ENCODE measurements at places on chromosomes 13 and 19.

GRCh38 chr13:35771898-35772297 lies 295.4 kb upstream of the MAB21L1 start:
- DNase-seq = no peak

GRCh38 chr19:3309724-3310123 lies 56.7 kb upstream of the NFIC start:
- no peak for DNase-seq

DNA sequence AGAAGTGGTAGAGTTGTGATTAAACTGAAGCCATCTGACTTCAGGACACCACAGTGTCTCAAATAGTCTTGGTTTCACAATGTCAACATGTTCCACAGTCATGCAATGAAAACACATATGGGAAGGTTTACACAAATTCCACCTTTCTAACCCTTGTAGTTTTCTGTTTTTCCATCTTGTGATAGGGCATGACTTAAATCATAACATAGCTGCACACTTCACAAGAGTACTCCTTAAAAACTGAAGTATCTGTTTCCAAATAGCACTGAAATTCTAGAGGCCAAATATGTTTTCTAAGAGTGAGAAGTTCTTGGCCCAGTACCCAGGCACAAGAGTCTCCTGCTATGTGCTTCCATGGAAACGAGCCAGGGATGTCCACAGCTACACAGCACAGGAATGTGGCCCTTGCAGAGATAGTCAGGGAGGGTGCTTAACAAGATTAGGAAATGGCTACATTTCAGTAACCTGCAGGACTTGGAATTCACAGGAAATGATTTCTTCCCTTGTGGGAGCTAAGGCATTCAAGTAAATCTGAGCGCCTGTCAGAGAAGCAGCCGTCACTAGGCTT lies 269.1 kb downstream of the NDFIP2 start:
- no peak for DNase-seq

- no peak for DNase-seq
Measured at GRCh38 chr19:42569193-42569592, 25.5 kb downstream of the CEACAM8 start.

DNA sequence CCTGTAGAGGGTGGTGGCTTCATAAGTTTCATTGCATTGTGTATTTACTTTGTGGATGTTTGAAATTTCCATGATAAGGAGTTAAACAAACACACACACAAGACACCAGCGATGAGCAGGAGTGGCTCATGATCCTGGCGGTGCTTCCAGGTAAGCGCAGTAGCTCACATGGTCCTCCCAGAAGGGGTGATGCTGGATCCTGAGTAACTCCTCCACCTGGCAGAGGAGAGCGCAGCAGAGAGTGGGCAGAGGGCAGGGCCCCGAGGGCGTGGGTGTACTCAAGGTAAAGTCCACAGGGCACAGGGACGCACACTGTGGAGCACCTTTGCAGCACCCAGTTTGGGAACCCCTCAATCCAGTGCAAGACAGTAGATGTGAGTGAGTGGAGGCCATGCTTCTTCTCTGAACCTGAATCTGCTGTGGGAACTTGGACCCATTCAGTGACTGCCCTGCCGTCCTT lies 54.0 kb downstream of the RFX2 start:
- DNase-seq = no peak

DNA sequence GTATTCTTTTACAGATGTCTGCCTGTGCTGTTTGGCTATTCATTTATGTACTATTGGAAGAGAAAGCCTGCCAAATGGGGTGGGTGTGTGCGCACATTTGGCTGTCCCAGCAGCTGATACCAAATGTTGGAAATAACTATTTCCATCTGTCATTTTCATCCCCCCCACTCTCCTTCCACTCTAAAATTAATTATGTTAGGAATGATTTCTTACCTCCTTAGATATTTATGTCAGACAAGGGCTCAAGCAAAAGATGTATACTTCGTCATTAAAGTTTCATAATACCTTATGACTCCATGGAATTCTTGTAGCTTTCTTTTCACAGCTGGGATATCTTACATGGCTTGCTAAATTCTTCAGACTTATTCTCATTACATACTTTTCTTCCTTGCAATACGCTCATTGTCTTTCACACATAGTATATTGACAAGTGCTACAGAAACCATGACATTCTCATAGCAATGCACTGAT lies 18.6 kb downstream of the ITM2B start:
- DNase-seq = no peak

- DNase-seq = no peak
Measured at GRCh38 chr13:31399690-31400089, 199.9 kb downstream of the B3GLCT start.

DNA sequence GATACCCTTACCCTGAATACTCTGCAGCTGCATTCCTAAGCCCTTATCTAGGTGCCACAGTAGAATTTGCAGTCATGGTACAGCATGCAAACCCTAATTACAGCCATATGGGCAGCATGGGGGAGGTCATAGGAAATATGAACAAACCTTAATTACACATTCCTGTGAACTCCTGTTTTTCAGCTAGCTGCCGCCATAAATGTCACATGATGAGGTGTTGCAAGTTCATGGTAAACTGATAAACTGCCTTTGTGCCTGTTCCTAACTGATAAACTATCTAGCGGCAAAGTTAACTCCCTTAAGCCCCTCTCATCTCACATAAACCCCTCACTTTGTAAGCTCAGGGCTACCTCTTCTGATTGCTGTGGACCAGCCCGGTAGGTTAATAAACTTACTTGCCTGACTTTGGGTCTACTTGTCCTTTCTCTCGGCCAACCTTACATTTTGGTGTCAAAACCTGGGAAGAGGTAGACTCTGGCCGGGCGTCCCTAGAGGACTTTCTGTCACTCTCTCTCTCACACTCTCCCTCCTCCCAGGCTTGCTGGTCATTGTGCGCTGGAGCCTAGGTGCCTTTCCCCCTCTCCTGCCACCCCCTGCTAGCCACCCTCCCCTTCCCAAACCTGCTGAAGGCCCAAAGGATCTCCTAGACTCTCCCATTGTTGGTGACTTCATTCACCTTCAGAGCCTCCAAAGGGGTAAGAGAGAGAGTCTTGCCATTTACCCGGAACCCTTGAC lies 43.3 kb downstream of the ZNF93 start:
- no peak for DNase-seq

DNA sequence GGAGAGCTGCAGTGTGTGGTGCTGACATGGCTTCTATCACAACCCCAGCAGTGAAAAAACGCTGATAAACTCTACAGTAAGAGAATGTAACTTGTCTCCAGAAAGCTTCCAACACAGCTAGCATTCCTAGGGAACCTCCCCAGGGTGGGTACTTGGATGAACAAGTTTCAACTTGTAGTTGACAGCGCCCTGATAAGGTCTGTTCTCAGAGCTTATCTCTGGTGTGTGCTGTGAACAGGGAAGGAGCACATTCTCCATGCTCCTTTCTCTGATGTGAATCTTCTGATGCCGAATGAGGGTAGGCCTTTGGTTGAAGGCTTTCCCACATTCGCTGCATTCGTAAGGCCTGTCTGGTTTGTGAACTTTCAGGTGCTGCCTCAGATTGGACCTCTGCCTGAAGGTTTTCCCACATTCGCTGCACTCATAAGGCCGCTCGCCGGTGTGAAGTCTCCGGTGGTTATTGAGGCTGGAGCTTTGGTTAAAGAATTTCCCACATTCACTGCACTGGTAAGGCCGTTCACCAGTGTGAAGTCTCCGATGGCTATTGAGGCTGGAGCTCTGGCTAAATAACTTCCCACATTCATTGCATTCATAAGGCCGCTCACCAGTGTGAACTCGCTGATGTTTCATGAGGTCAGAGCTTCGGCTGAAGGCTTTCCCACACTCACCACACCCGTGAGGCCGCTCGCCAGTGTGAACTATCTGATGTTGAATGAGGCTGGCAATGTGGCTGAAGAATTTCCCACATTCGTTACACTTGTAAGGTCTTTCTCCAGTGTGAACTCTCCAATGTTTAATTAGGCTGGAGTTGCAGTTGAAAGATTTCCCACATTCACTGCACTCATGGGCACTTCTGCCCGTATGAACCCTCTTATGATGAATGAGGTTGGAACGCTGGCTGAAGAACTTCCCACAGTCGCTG lies 5.9 kb downstream of the ZNF792 start:
- DNase-seq = no peak

DNA sequence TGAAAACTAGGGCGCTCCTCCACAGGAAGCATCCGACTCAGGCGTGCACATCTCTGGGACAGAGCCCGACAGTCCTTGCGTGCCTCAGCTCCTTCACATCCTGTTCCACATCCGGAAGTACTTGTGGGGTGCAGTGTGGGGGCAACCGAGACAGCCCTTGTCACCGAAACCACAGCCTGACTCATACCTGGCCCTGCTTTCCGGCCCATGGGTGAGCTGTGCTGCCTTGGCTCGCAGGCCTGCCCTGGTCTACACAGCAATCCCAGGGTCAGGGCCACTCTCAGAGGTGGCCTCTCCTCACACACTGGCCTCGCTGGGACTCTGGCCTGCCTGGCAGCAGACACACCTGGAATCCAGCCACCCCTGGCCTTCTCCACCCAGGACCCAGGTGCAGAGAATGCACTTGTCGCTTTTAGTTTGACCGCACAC lies 100.4 kb downstream of the STK24 start:
- no peak for DNase-seq

GRCh38 chr19:18488403-18488723 lies 33.5 kb downstream of the ELL start:
- DNase-seq = no peak

GRCh38 chr13:76570510-76570971 lies 315.7 kb downstream of the KCTD12 start:
- no peak for DNase-seq

- peak; percentile 41 for DNase-seq
Measured at GRCh38 chr13:80441968-80442367, 101.0 kb upstream of the SPRY2 start.

- DNase-seq = peak; percentile 78
Measured at GRCh38 chr19:2083174-2083854, 12.8 kb downstream of the MOB3A start.

GRCh38 chr13:24323739-24324075 lies 14.3 kb downstream of the C1QTNF9 start:
- no peak for DNase-seq

- DNase-seq = no peak
Measured at GRCh38 chr13:20051366-20051765, 92.8 kb downstream of the ZMYM2 start.

GRCh38 chr13:21748166-21748565 lies 77.3 kb downstream of the FGF9 start:
- no peak for DNase-seq

DNA sequence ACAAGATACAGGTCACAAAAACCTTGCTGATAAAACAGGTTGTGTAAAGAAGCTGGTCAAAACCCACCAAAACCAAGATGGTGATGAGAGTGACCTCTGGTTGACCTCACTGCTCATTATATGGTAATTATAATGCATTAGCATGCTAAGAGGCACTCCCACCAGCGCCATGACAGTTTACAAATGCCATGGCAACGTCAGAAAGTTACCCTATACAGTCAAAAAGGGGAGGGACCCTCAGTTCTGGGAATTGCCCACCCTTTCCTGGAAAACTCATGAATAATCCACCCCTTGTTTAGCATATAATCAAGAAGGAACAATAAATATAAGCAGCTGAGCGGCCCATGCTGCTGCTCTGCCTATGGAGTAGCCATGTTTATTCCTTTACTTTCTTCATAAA lies 434.1 kb downstream of the ZNF536 start:
- DNase-seq = no peak

DNA sequence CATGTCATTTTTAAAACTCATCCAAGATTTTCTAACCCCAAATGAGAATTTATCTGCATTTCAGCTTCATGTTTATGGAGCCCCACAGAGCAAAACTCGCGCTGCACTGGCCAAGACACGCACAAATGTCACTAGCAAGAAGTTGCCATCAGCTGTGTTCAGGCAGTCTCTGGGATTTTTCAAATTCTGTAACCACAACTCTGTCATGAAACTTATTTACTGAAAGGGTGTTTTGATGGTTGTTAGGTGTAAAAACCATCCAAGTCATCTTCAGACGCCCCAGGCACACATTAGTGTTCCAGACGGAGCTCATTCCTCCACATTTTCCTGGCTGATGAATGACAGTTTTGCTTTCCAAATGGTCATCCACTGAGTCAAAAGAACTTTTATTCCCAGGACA lies 63.4 kb downstream of the SLC7A1 start:
- no peak for DNase-seq
